ENCODE measurements at places on chromosomes 16 and 17. TPM values are rescaled to one million over a fixed set of nuclear protein-coding genes. Genes with fewer than 3 reads are reported as not detected.

- DNase-seq, result no peak
Measured at GRCh38 chr17:872855-873254, 90.7 kb downstream of the MRM3 start.

DNA sequence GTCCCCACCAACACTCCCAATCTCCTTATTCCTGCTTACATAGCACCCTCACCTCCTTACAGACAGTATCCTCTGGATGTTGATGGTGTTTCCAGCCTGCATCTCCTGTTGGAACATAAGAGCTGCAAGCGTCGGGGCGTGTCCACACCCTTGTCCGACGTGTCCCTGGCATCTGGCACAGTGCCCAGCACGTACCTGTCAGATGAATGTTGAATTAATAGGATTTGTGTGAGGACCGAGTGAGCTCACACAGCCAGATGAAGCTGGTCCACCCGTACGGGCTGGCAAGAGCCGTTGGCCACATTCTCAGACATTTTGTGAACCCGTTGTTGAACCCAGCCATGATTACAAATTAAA is 12.2 kb upstream of the CBX4 start:
- DNase-seq, result peak; percentile 94

APOBR gene
- 0.45 TPM for polyA plus RNA-seq

ZNF598 gene
- polyA plus RNA-seq, result 14.3 TPM
